CD4-positive, alpha-beta T cell treated with Interferon alpha-2 for 1 hour (primary cell): ENCODE measurements at places on chromosomes 1 and 21.
A peak's percentile ranks its signal among the peaks of the same experiment; 100 is the strongest.

DNA sequence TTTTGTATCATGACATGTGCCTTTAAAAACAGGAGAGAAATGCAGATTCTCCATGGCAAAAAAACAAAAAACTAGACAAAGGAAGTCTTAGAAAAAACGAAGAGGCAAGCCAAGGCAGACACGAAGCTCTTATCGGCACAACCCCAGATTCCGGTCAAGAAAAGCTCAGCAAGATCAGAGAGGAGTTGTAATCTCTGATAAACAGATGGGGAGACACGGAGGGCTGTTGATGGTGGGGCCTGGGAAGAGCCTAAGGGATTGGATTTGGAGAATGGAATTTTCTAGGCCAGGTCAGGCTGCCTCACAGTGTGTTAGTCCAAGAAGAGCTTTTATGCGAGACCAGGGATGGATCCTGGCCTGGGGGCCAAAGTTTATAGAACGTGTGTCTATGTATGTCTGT is 96.2 kb upstream of the AKT3 start:
- DNase-seq = no peak

- DNase-seq = no peak
Observed at GRCh38 chr1:15826810-15827507, 19.5 kb upstream of the UQCRHL start.

GRCh38 chr1:90731382-90732050 is 14.4 kb upstream of the BARHL2 start:
- DNase-seq = no peak

DNA sequence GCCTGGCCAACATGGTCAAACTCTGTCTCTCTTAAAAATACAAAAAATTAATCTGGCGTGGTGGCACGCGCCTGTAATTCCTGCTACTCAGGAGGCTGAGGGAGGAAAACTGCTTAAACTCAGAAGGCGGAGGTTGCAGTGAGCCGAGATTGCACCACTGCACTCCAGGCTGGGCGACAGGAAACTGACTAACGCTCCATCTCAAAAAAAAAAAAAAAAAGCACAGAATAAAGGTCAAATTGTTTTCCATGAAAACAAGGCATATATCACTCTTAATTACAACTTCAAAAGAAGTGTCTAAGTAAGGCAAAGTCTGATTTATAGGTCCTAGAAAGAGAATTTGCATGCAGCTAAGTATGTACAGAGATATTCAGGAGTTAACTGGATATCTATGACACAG is 25.6 kb downstream of the EYA3 start:
- peak; percentile 19 for DNase-seq

DNA sequence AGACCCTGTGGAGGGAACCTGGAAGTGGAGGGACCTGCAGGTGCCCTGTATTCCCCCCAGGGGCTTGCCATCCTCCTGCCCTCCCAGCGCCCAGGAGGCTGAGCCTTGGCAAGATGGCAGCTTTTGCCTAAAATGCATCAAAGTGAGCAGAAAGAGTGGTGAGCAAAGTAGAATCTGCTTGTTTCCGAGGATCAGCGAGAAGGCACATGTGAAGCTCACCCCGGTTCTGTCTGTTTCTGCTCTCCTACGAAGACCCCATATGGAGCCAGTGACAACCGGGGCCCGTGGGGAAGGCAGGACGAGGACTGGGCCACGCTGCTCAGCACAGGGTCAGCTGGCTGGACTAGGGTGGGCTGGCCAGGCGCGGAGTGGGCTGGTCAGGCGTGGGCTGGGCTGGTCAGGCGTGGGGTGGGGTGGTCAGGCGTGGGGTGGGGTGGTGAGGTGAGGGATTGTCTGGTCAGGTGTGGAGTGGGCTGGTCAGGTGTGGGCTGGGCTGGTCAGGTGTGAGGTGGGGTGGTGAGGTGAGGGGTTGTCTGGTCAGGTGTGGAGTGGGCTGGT is 5.2 kb upstream of the FNDC10 start:
- no peak for DNase-seq

GRCh38 chr1:53141487-53142055 is 867 bp downstream of the SLC1A7 start:
- no peak for DNase-seq

- no peak for DNase-seq
Observed at GRCh38 chr1:14071581-14071980, 371.6 kb downstream of the PRDM2 start.

GRCh38 chr1:217010253-217010652 is 287.0 kb upstream of the ESRRG start:
- no peak for DNase-seq

GRCh38 chr1:33228935-33229487 is 27.3 kb upstream of the ZNF362 start:
- DNase-seq = no peak

- no peak for DNase-seq
Observed at GRCh38 chr1:179087665-179088064, 5.8 kb downstream of the TOR3A start.

DNA sequence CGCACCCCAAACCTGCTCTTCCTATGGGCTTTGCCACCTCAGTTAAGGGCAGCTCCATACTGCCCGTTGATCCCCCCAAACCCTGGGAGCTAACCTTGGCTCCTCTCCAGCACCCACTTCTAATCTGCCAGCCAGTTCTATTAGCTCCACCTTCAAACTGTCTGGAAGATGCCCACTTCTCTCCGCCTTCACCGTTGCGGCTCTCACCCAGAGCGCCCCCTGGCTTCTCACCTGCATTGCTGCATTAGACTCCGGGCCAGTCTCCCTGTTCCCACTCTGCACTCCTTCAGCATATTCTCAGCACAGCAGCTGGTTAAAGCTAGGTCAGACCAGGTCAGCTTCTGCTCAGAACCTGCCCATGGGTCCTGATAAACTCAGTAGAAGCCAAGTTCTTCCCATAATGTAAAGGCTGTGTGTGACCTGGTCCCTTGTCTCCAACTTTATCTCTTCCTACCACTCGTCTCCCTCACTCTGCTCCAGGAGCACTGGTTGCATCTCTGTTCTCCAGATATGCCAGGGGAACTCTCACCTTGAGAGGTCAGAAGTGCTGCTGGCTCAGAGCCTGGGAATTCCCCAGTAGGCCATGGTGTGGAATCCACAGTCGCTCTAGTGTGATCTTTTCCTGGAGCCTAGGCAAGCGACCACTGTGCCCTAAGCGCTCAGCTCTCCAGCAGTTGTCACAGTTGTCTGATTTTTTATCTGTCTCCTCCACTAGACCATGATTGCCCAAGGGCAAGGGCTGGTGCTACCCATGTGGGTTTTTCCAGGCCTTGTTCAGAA is 150.3 kb downstream of the HMGB4 start:
- no peak for DNase-seq

GRCh38 chr1:167565922-167566321 is 12.4 kb upstream of the CREG1 start:
- no peak for DNase-seq

- no peak for DNase-seq
Observed at GRCh38 chr21:45843426-45843825, 138.1 kb upstream of the COL6A1 start.

DNA sequence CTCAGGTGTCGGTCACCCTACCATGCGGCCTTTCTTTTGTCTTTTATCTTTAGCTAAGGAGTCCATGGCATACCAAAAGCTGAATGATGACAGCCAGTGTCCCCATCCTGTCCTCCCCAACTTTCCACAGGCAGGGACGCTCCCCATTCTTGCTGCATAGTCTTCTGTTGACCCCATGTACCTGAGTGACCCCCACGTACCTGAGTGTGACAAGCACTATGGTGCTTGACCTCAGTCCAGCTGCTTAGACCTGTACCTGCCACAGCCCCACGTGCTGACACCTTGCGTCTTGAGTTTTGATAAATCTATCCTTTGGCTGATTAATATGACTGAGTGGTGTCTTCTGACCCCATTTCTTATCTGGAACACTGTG is 26.9 kb downstream of the SKI start:
- DNase-seq = no peak

GRCh38 chr1:58941471-58942289 is 157.8 kb upstream of the JUN start:
- DNase-seq = peak; percentile 31

DNA sequence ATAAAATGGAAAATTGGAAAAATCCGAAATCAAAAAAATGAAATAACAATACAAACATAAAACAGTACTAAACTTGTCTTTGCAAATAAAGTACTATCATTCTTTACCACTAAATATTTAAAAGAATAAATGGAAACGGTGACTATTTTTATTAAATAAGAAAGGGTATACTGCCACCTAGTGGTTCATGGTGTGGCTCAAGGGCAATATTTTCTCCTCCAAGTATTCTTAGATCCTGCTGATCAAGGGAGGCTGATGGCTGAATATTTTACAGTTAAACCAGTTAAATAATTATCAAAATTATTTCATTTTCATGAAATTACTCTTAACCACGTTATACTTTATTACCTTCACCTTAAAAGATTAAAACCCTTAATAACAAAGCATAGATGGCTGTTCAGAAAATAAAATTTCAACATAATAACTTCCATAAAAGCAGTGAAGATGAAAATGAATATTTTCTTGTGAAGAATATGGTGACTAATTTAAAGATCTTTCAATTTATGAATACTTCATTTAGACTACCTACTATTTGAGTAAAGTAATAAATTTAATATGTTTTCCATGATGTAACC is 1793.9 kb downstream of the NCAM2 start:
- DNase-seq = peak; percentile 36
